ENCODE measurements at places on chromosomes 11 and 22. TPM values are rescaled to one million over a fixed set of nuclear protein-coding genes. Genes with fewer than 3 reads are reported as not detected.

MDK gene
- not detected for total RNA-seq

DCHS1 gene
- total RNA-seq, result 15.2 TPM

DNA sequence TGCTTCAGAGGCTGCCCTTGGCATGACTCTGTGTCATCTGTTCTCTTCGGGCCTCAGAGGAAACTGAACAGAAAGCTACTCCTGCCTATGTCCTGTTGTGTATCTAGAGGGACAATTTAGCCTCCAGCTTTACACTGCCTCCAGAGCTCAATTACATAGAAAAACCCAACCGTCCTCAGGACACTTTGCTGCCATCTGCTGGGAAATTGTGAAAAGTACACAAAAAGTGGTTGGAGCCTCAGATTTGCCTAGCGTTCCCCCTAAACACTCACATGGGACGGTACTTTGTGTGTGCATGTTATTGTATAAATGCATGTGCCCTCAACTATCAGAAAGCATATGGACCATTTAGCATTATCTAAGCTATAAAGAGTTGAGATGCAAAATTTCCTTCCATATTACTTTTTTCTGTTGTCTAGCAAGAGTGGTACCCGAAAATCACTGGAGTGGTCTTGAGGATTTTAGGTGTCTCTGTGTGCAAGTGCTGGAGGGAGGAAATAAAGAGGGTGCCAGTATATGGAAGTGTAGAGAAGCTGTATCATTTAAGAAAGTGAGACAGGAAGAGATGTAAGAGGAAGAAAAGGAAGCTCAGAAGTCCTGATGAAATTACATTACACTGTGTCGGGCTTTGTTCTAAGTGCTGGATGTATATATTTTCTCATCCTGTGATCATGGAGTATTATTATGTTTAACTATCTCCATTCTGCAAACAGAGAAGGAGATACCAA, 8.7 kb upstream of the MS4A4E start:
- DNase-seq, result no peak

- no peak for DNase-seq
Observed at GRCh38 chr22:19478045-19478900, 720 bp downstream of the UFD1 start.

GRCh38 chr22:49958366-49958921, 2.1 kb upstream of the PIM3 start:
- no peak for DNase-seq

DNA sequence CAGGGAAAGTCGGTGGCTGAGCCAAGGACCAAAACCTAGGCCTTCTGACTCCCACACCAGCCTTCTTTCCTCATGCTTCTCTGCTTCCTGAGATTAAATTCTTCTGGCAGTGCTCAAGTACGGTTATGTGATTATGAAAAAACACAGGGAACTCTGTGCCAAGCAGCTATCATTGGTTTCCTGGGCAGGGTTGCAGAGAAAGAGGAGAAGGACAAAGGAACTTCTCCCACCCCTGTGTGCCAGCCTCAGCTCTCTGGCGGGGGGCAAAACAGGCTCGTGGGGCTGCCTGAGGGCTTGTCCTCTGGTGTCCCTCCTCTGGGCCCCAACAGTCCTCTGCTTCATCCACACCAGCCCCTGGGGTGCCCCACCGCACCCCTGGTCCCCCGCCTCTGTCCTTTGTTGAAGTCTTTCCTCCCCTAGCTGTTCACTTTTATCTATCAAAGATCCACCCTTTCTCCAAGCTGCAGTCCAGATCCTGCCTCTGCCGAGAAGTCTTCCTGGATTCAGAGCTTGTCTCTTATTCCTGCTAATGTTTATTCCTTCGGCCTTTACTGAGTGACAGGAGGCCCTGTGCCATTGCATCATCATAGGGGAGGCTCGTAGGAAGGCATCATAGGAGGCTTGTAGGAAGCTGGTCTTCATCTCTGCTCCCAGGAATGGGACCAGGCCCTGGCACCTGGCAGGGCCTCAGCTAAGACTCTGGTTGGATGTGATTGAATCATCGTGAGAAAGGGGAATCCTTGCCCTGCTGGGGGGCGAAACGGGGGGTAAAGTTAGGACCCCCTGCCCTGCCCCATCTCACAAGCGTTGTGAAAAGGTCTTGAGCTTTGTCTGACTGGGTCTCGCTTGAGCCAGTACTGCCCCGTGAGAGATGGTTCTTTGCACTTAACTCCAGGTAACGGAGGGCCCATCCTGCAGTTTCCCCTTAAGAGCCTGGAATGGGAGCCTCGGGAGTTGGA, 11.5 kb upstream of the FTH1 start:
- DNase-seq, result peak; percentile 45

DNA sequence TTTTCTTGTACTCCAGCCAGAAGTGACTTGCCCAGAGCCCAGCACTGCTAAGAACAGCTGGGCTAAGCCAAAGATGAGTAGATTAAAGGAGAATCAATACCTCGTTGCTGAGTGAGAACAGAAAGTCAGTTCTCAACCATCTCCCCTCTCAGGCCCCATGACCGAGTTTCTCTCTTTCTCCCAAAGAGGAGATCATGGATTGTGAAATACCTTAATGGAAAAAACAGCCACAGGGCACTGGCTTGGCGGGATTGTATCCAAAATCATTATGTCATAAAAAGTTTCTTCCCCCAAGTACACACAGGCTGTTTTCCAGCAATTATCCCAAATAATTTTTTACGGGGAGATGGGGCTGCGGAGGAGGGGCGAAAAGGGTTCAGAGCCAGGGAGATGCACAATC, 111.8 kb upstream of the TMEM45B start:
- no peak for DNase-seq

- DNase-seq, result no peak
Observed at GRCh38 chr22:42156598-42156997, 26.0 kb upstream of the CYP2D6 start.

- DNase-seq, result peak; percentile 82
Observed at GRCh38 chr22:24427500-24428164, at the start of gene ADORA2A. Gene ADORA2A, plus strand, starts transcription at chr22:24427599. Its CDS starts 5,806 bp downstream, at chr22:24433405.

Measured in upper lobe of left lung (tissue), 6 donors.